Osteocyte (in vitro differentiated cells): ENCODE measurements at places on chromosomes 6 and 20. TPM values are rescaled to one million over a fixed set of nuclear protein-coding genes. Genes with fewer than 3 reads are reported as not detected.

DNA sequence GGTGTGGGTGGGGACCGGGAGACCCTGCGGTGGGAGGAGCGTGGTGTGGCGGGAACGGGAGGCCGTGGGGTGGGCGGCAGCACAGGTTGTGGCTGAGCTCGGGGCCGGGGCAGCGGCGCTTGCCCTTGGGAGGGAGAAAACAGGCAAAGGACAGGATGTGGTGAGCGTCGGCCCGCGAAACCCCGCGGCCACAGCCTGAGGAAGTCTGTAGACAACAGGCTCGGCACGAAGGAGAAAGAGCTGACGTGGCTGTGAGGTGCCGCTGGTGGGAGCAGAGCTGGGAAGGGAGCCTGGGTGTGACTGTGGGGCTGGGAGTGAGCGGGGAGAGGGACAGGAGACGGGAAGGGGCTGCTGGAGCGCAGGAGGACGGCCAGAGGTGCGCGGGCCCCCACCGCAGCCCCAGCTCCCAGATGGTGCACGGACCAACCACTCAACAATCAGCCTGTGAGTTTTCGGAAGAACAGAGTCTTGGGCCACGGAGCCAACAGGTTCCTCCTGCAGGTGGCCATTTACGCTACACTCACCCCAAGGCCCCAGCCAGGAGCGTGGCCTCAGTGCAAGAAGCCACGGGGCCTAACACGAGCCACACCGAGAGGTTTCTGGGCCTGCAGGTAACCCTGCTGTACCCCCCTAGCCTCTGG is 202.8 kb downstream of the DLL1 start:
- peak; percentile 80 for DNase-seq

- no peak for DNase-seq
Observed at GRCh38 chr6:19013026-19013705, 626.0 kb downstream of the RNF144B start.

DNA sequence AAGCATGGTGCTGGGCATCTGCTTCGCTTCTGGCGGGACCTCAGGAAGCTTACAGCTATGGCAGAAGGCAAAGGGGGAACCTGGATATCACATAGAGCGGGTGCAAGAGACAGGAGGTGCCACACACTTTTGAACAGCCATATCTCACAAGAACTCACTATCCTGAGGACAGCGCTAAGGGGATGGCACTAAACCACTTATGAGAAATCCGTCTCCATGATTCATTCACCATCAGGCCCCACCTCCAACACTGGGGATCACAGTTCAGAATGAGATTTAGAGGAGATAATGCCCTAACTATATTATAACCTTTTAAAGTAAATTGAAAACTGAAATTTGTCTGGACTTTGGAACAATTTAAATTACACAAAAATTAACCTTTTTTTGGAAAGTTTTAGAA is 37.8 kb upstream of the SUMO4 start:
- DNase-seq, result no peak

GMPR gene
- 7.7 and 7.8 TPM in 2 replicates for total RNA-seq
